SIG-M5 (cell line): ENCODE measurements at places on chromosomes 4 and X.

- no peak for DNase-seq
These were observed 491.2 kb downstream of the INPP4B start for GRCh38 chr4:142354794-142355420.

GRCh38 chr4:82745173-82745842, 53.3 kb downstream of the SCD5 start:
- DNase-seq = no peak

DNA sequence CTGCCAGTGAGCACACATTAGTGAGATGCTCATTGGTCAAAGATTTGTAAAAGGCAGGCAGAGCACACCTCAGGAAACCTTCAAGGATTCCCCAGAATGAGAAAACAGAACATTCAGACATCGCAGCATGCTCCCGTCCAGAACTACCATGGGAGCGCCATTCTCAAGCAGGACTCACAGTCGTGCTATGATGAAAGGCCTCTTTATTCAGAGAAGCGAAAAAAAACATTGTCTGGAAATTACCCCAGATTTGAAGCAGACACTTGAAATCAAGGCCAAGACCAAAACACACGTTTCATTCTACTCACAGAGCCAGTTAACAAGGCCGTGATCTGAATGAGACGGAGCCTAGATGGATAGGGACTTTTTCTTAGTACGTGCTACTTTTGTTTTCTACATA, 961.8 kb upstream of the TENM3 start:
- no peak for DNase-seq

DNA sequence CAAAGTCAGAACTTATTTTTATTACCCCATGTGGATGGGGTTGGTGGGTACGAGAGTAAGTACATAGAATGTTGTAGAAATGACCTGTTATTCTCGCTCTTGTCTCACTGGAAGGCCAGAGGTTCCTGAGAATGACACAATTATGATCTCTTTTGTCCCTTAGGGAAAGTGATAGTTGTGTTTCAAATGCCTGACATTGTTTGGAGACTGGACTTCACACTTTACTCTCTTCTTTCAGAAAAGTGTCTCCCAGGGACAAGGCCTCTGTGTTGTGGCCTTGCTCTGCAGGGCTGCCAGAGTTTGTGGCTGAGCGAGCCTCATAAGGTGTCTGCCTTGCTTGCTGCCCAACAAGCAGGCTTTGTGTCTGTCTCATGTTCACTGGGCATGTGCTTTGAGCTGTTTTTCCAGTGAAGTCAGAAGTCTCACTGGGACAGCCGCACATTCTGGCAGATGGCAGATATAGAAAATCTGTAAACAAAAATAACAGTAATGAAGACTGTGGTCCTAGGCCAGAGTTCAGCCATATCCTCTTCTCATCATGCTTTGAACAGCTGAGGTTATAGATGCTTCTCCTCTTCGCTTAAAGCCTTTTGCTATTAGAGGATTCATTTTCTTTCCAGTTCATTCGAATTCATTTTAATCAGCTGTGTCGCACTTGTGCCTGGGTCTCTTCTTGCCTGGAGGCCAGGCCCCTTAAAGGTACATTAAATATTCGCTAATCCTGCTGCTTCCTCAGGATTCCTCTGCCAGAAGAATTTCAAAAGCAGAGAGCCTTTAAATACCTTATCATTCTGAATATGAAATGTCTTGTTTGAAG, 14.4 kb downstream of the PPEF1 start:
- DNase-seq = no peak

DNA sequence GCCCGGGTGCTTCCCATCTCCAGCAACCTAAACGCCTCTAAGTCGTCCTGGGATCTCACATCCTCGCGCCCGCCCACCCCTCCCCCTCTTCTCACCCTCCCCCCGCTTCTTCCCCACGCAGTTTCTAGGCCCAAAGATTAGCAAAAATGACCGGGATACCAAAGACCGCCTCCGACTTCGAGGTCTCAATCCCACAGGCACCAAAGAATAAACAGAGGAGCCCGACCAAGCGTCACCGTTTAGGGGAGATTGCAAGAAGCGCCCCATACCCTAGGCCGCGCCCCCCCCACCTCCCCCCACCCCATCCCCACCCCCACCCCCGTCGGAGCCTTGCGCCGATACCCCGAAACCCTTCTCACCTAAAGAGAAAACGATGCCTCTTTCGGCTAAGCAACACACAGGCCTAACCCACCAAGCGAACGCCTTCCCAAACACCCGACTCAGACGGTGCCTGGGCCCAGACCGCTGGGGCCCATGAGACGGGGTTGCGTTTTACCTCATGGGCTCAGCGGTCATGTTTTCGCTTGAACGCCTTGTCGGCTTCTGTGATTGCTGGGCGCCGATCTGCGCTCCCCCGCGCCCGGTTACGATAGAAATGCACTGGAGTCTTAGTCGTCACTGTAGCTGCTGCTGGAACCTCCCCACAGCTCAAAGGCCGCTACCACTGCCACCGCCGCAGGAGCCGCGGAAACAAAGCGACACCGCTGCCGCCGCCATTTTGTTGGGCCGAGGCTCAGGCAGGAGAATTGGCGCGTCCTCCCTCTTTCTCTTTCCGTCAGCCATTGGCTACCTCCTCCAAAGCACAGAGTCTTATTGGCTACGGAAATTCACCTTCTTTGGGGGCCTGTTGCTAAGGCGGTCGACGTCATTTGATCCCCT, at the start of gene ATRX:
TSS of gene ATRX (minus strand) at position 731 of the 879 bp plus-strand sequence. CDS start at position 516, 215 bp downstream.
- peak; percentile 68 for DNase-seq

GRCh38 chrX:100864657-100865391, 9.3 kb downstream of the NOX1 start:
- DNase-seq = no peak

- no peak for DNase-seq
These were observed 552 bp downstream of the ZDHHC9 start for GRCh38 chrX:129843209-129843458.
